Bronchial epithelial cell (primary cell): ENCODE measurements at places on chromosomes 7 and 10. TPM values are rescaled to one million over a fixed set of nuclear protein-coding genes. Genes with fewer than 3 reads are reported as not detected.
A peak's percentile ranks its signal among the peaks of the same experiment; 100 is the strongest.

The TMEM236 gene
- total RNA-seq: under 0.01 and 0.26 TPM in 2 replicates

GRCh38 chr10:24533981-24534380 lies 189.7 kb downstream of the ARHGAP21 start:
- DNase-seq: no peak

DNA sequence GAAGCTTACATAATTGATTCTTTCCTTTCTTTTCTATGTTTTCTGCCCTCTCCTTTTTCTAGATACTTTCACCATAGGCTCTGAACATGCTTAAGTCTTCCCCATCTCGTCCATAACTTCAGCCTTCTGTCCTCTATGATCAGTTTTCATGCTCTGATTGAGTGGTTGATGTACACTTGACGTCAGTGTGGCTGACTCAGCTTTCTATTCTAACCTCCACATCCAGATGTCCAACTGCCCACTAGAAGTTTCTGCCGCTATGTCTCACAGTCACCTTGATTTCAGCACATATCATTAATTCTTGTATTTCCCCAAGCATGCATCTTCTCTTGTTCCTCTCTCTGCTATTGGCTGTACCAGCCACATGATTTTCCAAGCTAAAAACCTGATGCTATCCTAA lies 15.0 kb downstream of the CDK14 start:
- no peak for DNase-seq

GRCh38 chr7:98211221-98211675 lies at the start of gene BHLHA15:
TSS of gene BHLHA15 (plus strand) at chr7:98211439. CDS start at chr7:98212310, 871 bp downstream.
- no peak for DNase-seq

GRCh38 chr10:21449288-21449966 lies 76.1 kb downstream of the SKIDA1 start:
- no peak for DNase-seq

- DNase-seq: no peak
Observed at GRCh38 chr10:48671914-48672595, 12.6 kb upstream of the WDFY4 start.

- peak; percentile 3 for DNase-seq
Observed at GRCh38 chr7:14606101-14606500, 296.4 kb downstream of the DGKB start.

GRCh38 chr10:133115453-133115842 lies 27.7 kb downstream of the ADGRA1 start:
- DNase-seq: no peak

- no peak for DNase-seq
Observed at GRCh38 chr7:85275204-85275603, 88.3 kb upstream of the SEMA3D start.

DNA sequence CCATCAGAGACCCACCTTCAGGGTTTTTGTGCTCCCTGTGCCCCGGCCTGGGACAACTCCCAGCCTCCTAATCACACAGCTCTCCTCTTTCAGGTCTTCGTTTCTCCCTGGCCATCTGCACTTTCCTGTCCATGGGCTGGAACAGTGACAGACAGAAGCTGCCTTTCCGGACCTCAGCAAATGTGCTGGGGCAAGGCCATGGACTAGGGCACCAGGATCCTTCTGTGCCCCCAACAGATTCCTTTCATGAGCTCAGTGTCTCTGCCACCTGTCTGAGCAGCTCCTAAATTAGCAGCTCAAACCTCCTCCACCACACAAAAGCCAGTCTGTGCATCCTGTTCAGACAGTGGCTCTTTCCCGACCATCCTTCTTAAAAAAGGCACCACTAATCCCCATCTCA lies 41.9 kb upstream of the FRMD4A start:
- no peak for DNase-seq
